A172 (cell line): ENCODE measurements at places on chromosomes 16 and 17. TPM values are rescaled to one million over a fixed set of nuclear protein-coding genes. Genes with fewer than 3 reads are reported as not detected.

GRCh38 chr17:74290340-74290739 lies 16.3 kb downstream of the DNAI2 start:
- DNase-seq: no peak

The IL21R gene
- 1.3 and 6.6 TPM in 2 replicates for total RNA-seq

The KRTAP3-1 gene
- not detected in 2 replicates for total RNA-seq

- DNase-seq: no peak
Measured at GRCh38 chr16:84911486-84912216, 91.9 kb downstream of the CRISPLD2 start.

DNA sequence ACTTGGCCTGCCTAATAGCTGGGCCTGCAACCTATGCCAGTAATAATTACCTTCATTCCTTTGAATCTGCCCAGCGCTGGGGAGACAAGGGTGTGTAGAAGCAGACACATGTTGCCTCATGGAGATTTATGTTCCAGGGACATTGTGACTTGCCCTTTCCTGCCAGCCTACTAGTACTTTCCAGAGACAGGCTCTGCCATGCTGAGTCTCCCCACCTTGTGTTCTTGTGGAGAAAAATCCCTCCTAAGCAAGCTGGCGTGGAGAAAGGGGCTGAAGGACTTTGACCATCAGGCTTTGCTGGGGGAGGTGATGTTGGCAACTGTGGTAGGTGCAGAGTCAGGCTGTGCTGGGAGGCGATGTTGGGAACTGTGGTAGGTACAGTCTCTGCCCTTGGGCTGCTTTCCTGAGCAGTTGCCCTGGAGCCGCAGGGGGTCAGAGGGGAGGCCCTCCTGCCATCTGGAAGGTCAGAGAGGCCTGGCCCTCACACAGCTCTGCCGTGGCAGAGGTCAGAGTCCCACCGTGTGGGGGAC lies 4.0 kb downstream of the KSR1 start:
- no peak for DNase-seq

The SEZ6L2 gene
- 22.1 and 24.9 TPM in 2 replicates for total RNA-seq

DNA sequence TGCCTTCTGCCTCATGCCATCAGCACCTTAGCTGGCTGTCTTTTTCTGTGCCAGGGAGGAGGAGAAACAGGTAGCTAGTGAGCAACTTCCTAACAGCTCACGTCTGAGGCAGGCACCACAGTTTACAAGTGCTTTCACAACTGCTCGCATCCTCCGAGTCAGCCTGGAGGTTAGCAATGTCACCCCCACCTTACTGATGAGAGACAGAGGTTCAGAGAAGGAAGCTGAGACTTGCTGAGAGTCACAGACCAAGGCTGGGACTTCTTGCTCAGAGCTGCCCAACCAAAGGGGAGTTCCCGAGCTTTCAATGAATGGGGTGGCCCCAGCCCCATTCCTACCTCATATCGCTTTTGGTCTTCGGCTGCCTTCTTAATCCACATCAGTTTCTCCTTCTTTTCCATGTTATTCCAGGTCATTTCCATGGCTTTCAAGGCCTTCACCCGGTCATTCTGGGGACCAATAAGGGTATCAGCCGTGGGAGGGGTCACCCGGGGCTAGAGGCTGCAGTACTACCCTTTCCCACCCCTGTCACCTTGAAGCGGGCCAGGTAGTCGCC lies 9.6 kb downstream of the UBTF start:
- no peak for DNase-seq

The CACNG3 gene
- not detected in 2 replicates for total RNA-seq

- no peak for DNase-seq
Measured at GRCh38 chr16:49000594-49000993, 281.0 kb downstream of the CBLN1 start.

The PLLP gene
- 0.55 TPM in 1 of 2 replicates, not detected in the other for total RNA-seq

GRCh38 chr17:49583889-49584288 lies 8.2 kb downstream of the NXPH3 start:
- DNase-seq: no peak

DNA sequence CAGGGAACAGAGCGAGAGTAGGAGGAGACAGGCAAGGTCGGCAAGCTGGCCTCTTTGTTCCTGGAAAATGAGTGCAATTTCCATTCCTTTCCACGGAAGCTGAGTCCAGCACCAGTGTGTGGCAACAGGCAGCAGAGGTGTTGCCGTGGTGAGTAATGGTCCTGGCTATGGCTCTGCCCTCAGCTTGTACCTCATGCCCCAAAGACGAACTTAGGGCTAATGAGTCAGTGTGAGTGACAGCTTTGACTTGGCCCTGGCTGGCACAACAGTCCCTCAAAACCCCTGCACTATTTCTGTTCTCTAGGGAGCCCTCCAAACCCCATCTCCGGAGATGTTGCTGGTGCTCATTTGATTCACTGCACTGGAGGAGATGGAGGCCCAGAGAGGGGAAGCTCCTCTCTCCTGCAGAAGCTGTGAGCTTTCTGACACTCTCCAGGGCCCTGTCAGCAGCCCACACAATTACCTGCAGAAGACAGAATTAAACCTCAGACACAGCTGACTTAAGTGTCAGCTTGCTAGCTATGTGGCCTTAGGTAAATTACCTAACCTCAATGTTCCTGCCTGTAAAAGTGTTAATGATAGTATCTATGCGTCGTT lies 129.9 kb downstream of the TMEM132E start:
- no peak for DNase-seq

DNA sequence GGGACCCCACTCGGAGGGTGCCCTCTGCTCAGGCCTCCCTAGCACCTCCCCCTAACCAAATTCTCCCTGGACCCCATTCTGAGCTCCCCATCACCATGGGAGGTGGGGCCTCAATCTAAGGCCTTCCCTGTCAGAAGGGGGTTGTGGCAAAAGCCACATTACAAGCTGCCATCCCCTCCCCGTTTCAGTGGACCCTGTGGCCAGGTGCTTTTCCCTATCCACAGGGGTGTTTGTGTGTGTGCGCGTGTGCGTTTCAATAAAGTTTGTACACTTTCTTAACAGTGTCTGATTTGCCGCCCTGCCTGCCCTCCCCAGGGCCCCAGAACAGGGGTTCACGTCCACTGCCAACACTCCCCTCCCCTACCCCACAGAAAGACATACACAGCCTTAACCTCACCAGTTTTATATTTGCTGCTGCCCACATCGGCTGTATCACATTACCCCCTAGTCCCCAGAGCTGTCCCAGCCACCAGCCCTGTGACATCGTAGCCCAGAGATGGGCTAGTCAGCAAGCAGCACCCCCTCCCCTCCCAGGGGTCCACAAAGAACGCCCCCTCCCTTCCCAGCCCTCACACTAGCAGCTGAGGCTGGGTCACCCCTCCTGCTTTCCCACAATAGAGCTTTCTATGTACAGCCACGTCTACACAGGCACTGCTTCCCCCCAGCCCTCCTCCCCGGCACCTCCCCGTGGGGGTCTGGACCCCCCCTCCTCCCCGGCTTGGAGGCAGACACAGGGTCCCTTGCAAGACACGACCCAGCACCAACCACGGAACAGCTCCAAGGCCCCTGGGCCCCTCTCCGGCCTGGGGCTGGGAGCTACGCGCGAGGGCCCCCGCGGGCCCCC lies 7.9 kb downstream of the GRN start:
- no peak for DNase-seq

GRCh38 chr17:72075995-72076677 lies 44.7 kb upstream of the SOX9 start:
- DNase-seq: no peak

DNA sequence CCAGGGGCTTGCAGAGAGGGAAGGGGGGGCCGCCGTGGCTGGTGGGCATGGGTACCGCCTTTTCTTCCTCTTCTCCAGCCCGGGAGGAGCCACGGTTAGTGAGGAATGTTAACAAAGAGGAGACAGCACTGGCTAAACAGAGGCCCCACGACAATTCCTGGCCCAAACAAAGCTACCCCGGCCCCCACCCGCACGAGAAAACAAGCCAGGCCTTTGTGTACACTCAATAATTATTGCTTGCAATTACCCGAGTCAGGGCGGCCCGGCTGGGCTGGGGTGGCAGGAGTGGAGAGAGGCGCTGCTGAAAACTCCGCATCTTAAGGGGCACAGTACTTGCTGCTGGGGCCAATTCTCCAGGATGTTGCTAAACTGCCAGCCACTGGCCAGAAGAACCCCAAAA lies 56.4 kb downstream of the IRX5 start:
- DNase-seq: no peak
